ENCODE measurements at places on chromosomes 13 and 19.
A peak's percentile ranks its signal among the peaks of the same experiment; 100 is the strongest.

GRCh38 chr13:71866335-71867130 is 471 bp downstream of the DACH1 start:
- DNase-seq: no peak

DNA sequence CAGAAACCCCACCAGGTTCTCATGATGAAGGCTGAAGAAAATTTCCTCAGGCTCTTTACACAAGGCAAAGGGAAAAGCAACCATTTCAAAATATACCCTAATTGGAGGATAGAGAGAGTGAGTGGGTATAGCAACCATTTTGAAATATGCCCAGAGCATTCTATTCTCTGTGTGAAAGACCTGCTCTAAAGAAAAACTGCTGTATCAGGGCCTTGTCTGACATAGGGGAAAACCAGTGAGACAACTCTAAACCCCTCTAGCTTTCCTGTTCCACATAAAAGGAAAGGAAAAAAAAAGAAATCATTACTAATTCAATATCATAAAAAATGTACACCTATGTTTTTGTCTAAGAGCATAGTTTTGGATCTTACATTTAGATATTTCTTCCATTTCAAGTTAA is 42.3 kb downstream of the TPTE2 start:
- DNase-seq: no peak

DNA sequence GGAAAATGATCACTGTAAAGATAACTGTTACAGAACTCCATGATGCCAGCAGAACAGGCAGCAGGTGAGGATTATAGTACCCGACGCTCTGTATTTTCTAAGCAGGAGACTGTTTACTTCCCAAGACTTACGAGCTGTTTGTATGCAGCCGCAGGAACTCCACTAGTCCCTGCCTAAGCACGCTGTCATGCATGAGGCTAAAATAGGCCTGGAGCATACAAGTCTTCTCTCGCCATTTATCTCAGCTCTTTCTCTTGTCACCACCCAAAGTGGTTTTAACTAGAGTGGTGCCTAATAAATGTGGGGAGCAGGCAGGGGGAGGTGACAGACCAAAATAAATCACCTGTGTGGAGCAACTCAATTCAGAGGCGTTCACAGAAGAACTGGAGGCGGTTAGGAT is 175.8 kb downstream of the TDRD3 start:
- DNase-seq: no peak

DNA sequence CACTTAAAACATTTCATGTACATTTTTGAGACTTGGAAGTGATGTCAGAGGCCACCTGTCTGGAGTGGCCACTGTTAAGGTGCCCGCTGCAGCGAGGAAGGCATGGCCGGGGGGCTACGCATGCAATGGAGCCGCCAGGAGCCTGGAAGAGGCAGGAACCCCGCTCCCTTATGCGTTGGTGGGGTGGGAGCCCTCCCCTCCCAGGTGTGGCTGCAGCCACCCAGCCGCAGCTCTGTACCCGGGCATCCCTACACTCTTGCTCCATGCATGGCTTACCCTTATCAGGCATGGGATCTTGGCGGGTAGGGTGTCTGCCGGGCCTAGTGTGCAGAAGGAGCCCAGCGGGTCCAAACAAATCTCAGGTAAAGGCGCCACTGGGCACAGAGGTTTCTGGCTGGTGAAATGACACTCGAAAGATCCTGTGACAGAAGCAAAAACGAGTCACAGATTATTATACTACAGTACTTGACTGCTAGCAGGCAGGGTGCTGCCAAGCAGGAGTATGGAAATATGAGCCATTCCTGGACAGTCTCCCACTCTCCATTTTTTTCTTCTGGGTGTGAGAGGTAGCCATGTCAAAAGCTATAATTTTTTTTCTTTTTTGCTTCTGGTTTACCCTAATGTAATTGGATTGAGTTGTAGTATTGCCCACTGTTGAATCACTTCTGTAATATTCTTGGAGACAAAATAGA is 1606.3 kb upstream of the MIR17HG start:
- no peak for DNase-seq

GRCh38 chr13:45325806-45326205 is 15.2 kb downstream of the TPT1 start:
- DNase-seq: peak; percentile 42

DNA sequence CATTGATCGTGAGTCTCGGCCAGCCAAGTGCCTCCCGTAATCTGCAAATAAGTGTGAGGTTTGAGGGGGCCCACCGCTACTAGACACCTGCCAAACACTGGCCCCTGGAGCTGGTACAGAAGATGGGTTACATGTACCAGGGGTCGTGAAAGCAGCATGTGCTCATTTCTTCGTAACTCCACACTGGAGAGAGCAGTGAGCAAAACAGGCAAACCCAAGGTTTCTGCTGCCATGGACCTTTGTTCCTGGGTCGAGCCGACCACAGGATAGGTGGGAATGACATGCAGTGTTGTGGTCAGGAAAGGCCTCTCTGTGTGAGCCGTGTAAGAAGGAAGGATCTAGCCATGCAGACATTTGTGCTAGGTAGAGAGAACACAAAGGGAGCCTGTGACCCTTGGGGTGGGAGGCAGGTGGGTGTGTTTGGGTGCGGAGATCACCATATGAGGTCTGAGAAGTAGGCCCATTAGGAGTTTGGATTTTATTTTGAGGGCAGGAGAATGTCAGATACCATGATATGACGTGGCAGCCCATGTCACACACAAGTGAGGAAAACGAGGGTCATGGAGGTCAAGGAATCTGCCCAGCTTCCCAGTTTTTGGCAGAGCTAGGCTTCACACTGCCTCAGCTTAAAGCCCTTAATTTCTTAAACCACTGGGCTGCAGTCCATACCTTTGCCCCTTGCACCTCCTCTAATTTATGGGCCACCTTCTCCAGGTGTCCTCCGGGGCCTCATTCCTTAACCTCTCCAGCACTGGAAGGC is 919 bp downstream of the GTF3A start:
- DNase-seq: no peak

DNA sequence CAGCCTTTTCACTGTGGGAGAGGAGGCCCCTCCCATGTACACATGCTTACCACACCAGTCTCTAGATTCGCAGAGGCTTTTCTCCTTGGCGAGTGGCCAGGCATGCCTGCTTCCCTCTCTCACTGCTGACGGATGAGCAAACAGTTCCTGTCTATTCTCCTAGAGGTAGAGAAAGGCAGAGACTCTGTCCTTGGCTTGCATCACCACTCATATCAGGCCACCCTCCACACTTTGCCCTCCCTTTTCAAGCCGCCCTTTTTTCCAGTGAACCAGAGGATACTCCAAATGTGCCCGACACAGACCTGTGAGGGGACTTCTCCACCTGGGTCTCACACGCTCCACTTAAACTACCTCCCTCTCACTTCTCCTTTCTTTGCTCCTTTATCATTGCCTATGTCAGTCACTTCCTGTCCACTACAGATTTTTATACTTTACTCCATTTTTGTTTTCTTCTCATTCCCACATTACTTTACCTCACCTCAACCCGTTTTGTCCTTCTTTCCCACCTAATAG is 284.6 kb downstream of the DNAJC15 start:
- DNase-seq: peak; percentile 15

DNA sequence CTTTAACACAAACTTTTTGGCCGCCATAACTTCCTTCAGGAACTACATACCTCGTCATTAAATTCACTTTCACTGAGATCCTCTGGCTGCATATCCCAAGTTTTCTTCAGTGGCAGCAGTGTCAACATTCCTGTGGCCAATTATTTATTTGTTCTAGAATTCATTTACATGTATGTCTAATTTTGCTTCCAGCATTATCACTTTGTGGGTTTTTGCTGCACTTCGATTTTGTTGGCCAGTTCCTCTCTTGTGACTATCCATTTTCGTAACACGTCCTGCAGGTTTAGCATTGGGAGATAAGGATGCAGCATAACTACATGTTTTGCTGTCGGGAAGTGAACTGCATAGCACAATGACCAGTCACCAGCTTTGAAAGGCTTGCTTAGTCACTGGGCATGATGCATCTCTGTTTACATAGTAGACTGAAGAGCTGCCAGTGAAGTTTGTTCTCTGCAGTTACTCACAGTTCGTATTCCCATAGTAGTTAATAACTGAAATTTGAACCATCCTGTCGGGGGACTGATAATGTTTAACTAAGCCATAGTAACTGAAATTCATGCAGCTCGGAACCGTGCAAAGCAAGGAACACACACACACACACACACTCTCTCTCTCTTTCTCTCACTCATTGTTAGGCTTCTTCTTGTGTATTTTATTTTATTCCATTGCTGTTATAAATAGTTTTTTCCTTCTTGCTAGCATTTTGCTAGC is 28.3 kb downstream of the ZNF507 start:
- peak; percentile 47 for DNase-seq

- DNase-seq: no peak
Observed at GRCh38 chr13:110197026-110197425, 109.9 kb downstream of the COL4A1 start.

Data from H54 (cell line).